NCI-H1436 treated with DMSO at 0.1 percent for 48 hours (cell line): ENCODE measurements at places on chromosomes 3 and 15.

GRCh38 chr3:23966328-23966727 lies 21.2 kb downstream of the NR1D2 start:
- no peak for DNase-seq

DNA sequence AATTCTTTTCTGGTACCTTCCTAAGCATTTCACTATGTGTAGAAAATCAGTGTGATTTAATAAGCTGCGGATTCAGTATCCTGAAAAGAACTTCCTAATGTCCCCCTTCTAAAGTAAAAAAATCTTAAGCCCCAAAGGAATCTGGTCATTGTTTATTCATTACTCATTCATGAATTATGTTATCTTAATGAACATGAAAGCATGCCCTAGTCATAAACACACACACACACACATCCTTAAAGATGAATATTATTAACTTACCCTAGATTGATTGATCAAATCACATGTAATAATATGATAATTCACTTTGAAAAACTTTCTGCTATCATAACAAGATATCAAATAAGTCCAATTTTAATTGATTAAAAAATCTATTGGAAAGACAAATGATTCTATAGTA lies 96.4 kb upstream of the BFSP2 start:
- no peak for DNase-seq

- no peak for DNase-seq
These were observed 100.2 kb upstream of the PTX3 start for GRCh38 chr3:157336252-157337009.

DNA sequence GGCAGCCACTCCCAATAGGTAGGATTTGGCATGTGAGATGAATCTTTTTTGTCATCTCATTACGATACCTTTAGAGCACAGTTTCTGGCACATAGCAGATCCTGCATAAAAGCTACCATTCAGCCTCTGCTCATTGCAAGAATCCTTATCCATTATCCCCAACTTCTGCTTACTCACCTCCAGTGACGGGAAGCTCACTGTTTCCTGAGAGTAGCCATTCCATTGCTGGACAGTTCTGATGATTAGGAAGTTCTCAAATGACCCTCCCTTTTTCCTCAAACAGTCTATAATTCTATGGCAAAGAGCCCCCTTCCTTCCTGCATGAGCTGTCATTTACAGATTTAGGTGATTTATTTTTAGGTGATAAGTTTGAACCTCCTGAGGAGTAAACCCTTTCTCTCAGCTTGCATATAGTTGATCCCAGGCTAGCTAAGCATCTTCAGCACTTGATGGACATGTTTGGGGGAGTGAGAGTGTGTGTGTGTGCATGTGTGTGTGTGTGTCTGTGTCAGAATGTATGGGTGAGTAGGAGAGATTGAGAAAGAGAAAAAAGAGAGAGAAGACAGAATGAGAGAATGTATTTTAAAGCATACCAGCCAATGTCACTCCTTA lies 109.7 kb downstream of the LSM3 start:
- no peak for DNase-seq

- no peak for DNase-seq
These were observed 578.3 kb downstream of the GRM7 start for GRCh38 chr3:7439101-7439680.

DNA sequence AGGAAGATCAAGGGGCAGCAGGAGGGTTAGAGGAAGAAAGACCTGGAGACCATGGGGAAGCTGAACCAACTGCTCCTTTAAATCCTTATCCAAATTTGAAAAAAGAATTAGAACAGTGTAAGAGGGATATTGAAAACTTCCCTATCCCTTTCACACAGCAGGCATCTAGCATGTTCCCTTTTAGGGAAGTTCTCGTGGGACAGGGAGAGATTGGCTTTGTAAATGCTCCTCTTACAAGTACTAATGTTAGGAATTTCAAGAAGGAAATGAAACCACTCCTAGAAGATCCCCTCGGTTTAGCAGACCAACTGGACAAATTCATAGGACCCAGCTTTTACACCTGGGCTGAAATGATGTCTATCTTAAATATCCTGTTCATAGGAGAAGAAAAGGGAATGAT lies 41.5 kb downstream of the PPCDC start:
- DNase-seq, result no peak

GRCh38 chr15:70853318-70853972 lies 512 bp downstream of the LARP6 start:
- DNase-seq, result no peak

GRCh38 chr3:48694610-48695392 lies 9.1 kb upstream of the NCKIPSD start:
- no peak for DNase-seq

GRCh38 chr15:101017093-101017754 lies 98.1 kb downstream of the LRRK1 start:
- DNase-seq, result no peak

- DNase-seq, result no peak
These were observed 190.7 kb downstream of the RORA start for GRCh38 chr15:61038387-61038786.

- DNase-seq, result no peak
These were observed 111.8 kb downstream of the IGF2BP2 start for GRCh38 chr3:185713015-185713414.

GRCh38 chr15:48888191-48888590 lies 10.3 kb downstream of the EID1 start:
- no peak for DNase-seq

DNA sequence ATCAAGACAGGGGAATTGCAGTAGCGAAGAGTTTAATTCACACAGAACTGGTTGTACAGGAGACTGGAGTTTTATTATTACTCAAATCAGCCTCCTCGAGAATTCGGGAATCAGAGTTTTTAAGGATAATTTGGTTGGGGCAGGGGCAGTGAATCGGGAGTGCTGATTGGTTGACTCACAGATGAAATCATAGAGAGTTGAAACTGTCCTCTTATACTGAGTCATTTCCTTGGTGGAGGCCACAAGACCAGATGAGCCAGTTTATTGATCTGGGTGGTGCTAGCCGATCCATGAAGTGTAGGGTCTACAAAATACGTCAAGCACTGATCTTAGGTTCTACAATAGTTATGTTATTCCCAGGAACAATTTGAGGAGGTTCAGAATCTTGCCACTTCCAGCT lies 5.3 kb upstream of the ZNF770 start:
- DNase-seq, result no peak

- DNase-seq, result no peak
These were observed 15.3 kb upstream of the KLHL25 start for GRCh38 chr15:85810075-85810474.

- DNase-seq, result no peak
These were observed 66.0 kb downstream of the MEIS2 start for GRCh38 chr15:37034392-37034791.

GRCh38 chr3:43176666-43177065 lies 70.8 kb upstream of the POMGNT2 start:
- no peak for DNase-seq

DNA sequence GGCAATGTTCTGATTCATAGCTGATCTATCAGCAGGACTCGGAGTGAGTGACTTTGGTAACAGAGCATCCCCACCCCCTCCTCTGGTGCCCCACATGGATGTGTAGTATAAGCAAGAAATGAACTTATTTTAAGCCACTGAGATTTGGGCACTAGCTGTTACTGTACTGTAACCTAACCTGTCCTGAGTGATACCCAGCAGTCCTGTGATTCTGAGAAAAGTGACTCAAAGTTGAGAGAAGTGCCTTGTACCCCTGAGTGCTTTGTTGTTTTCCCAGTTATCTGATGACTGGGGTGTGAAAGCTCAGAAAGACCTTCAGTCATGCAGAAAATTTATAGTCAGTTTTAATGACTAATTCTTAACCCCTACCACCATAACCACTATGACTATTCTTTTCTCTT lies 439.9 kb upstream of the RBMS3 start:
- no peak for DNase-seq

DNA sequence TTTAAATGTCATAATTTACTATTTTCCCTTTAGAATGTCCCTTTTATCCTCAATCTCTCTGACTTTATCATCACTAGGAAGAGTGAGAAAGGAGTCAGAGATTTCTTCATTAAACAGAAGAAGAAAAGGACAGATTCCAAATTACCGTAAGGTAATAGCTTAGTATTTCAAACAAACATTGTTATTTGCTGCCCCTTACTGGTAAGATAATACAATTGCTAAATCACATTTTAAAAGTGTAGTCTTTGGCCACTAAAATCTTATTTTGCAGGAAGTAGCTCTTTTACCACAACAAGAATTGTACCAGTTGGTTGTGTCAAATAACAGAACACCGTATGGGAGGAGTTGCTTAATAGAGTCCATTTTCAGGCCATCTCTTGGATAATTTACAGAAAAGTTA lies 53.7 kb downstream of the CGGBP1 start:
- DNase-seq, result no peak

DNA sequence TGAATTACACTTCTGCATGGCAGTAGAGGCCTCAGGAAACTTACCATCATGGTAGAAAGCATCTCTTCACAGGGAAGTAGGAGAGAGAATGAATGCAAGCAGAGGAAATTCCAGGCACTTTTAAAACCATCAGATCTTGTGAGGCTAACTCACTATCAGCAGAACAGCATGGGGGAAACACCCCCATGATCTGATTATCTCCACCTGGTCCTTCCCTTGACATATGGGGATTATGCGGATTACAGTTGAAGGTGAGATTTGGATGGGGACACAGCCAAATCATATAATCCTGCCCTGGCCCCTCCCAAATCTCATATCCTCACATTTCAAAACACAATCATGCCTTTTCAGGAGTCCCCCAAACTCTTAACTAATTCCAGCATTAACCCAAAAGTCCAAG lies 691.1 kb downstream of the SI start:
- DNase-seq, result no peak

DNA sequence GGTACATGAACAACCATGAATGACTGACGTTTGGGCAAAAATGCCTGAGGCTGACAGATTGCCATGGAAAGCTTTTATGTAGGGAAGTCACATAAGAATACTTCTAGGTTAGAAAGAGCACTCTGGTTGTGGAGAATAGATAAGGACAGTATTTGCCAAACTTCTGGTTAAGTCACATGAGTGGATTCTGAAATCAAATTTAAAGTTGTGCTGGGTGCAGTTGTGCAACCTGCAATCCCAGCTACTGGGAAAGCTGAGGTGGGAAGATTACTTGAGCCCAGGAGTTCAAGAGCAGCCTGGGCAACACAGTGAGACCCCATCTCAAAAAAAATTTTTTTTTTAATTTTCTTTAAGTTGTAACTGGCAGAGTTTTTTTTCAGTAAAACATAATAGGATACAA lies 7.2 kb upstream of the ZNF148 start:
- DNase-seq, result no peak

DNA sequence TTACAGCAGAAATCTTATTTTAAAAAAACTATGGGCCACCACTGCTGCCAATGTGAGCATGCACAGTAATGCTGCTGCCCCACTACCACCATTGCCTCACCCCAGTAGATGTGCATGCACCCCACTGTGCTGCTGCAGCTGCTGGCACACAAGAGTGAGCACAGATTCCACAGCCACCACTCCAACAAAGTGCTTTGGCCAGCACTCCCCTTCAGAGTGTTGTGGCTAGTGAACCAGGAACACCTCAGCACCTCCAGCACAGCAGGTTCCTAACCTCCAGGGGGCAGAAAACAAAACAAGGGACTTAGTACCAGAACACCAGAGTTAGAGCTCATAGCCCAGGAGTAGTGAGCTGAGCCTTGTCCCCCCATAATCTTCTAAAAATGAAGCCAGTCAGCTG lies 629.6 kb downstream of the PYDC2 start:
- no peak for DNase-seq

DNA sequence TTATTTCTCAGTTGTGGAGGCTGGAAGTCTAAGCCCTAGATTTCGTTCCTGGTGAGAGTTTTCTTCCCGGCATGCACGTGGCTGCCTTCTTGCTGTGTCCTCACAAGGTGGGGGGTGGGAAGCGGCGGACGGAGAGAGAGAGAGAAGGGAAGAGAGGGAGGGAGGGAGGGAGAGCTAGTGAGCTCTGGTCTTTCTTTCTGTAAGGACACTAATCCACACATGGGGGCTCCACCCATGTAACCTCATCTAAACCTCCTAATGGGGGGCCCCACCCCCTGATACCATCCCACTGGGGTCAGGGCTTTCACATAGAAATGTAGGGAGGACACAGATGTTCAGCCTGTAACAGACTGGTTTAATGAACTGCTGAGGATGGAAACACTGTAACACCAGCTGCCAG lies 7.3 kb downstream of the FBLN2 start:
- DNase-seq, result no peak

DNA sequence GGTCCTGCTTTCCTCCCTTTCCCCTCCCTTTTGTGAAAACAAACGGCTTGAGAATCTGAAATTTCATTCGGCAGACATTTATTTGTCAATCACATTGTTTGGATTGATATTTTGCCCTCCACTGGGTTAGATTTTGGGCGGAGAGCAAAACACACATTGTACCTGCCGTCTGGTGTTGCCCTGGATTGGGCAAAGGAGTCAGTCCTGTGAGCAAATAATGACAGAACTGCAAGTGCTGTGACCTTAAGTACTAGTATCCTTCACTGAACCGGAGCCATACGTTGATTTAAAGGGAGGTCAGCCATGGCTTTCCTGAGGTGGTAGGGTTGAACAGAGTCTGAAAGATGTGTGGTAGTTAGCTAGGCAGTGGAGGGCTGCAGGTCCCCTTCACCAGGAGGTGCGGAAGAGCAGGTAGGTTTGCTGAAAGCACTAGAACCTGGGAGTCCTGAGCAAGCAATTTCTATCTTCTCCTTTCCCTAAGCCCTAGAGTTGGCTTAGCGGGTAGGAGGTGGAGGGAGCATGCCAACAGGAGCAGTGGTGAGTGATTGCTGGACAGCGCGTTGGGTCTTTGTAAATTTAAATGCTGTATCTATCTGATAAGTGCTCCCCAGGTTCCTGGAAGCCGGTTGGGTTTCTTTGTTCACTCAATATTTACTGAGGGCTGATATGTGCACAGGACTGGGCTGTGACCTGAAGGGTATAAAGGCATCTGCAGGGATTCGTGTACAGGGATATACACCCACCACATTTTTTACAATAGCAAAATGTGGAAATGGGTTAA lies 2.0 kb downstream of the PDIA5 start:
- DNase-seq, result no peak

GRCh38 chr15:37625576-37625975 lies 308.9 kb upstream of the TMCO5A start:
- no peak for DNase-seq

DNA sequence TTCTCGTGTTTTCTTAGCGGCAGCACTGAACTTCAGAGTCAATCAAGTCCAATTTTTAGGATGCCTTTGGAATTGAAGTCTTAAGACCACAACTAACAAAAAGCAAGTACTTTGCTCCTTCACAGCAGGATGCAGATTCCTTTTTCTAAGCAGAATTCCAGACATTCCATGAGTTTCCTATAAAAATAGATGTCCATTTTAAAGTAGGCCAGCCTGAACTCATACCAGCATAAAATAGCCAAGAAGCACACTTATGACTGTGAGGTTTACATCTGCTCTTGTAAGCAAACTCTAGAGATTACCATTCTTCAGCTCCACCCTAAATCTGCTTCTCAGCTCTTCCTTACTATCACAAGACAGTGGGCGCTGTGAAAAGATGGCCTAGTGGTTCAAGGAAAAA lies 85.8 kb downstream of the THBS1 start:
- DNase-seq, result no peak
